ENCODE measurements at places on chromosomes 13 and 19. TPM values are rescaled to one million over a fixed set of nuclear protein-coding genes. Genes with fewer than 3 reads are reported as not detected.

The RFPL4A gene
- not detected for total RNA-seq

The LRP3 gene
- 12.8 TPM for total RNA-seq

The MED29 gene
- total RNA-seq, result 39.1 TPM

The RDH8 gene
- not detected for total RNA-seq

The SULT2A1 gene
- not detected for total RNA-seq

GRCh38 chr13:47594833-47595232, 406.2 kb downstream of the SUCLA2 start:
- H3K4me1 ChIP-seq, result no peaks in the 10 kb centered on the region
- H3K27ac ChIP-seq, result no peak overlapping the region
- H3K36me3 ChIP-seq, result no peaks in the 10 kb centered on the region
- DNase-seq, result no peak
- H3K4me3 ChIP-seq, result no peak overlapping the region
- no peaks in the 10 kb centered on the region for H3K27me3 ChIP-seq

DNA sequence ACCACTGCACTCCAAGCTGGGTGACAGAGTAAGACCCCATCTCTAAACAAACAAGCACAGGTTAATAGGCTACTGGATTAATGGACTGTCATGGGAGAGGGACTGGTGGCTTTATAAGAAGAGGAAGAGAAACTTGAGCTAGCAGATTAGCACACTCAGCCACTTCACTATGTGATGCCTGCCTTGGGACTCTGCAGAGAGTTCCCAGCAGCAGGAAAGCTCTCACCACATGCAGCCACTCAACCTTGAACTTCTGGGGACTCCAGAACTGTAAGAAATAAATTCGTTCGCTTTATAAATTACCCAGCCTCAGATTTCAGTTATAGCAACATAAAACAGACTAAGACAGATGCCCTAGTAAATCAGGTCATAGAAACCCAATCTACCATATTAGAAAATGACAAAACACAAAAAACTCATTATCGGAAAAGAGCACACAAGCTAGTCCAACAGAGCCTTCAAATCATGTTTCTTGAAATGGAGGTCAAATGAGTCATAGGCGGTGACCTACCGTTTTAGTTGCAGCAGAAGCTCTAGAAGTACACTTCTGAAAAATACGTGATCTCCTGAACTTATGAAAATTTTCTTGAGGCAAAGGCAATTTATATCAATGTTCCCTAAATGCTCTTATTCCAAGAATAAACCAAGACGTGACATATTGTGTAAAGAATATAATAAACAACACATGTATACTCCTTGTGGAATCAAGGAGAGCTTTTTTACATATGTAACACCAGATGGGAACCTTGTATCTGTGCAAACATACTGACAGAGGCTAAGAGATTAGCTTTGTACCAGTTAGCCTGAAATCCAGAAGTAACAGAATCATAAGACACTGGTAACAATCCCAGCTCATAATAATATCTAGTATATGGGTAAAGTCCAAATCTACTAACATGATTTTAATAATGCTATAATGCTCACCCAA, 340.9 kb upstream of the SGCG start:
- no peak overlapping the region for H3K4me3 ChIP-seq
- H3K4me1 ChIP-seq, result no peaks in the 10 kb centered on the region
- DNase-seq, result no peak
- no peaks in the 10 kb centered on the region for H3K36me3 ChIP-seq

- H3K4me3 ChIP-seq, result no peak overlapping the region
- peaks cover under 1% of the 10 kb centered on the region for H3K27me3 ChIP-seq
- H3K36me3 ChIP-seq, result no peaks in the 10 kb centered on the region
- H3K4me1 ChIP-seq, result no peaks in the 10 kb centered on the region
- DNase-seq, result no peak
Measured at GRCh38 chr13:102487330-102487729, 85.5 kb upstream of the FGF14 start.

DNA sequence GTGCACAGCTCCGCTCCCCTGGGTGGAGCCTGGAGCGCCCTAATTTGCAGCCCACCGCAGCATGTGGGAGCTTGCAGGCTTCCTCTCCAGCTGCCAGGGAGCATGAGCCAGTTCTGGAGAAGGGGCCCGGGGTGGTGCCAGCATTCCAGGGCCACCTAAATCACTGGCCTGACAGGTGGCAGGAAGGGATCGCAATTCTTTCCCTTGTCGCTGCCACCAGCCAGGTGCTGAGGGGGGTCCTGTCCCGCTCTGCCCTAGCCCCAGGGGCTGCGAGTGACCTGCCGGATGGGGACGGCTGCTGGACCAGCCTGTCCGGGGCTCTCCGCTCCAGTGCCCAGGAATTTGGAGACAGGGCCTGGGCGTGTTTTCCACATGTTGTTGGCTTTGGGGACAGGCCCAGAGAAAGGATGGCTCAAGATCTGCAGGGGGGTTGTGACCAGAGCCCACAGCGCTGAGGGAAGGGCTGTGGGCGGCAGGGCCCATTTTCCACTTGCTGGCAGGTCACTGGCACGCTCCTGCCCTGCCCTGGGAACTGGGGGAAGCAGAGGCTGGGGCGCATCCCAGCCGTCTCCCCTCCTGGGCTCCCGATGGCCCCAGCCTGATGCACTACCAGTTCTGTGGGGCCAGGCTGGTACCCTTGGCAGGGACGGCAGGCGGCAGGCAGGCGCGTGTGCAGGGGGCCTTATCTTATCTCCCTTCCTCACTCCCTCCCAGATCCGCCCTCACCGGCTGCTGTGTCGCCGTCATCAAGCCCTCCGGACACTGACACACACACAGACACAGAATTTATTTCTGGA, 9.5 kb downstream of the NDUFA11 start:
- peaks cover 24% of the 10 kb centered on the region for H3K36me3 ChIP-seq
- H3K27me3 ChIP-seq, result no peaks in the 10 kb centered on the region
- peak overlapping the region; percentile 46 for H3K27ac ChIP-seq
- H3K4me1 ChIP-seq, result peaks cover 4% of the 10 kb centered on the region
- H3K4me3 ChIP-seq, result no peak overlapping the region

- no peaks in the 10 kb centered on the region for H3K4me1 ChIP-seq
- no peak overlapping the region for H3K27ac ChIP-seq
- DNase-seq, result no peak
Measured at GRCh38 chr13:102913914-102914313, 68.1 kb downstream of the ERCC5 start.

GRCh38 chr13:33917190-33917589, 99.2 kb downstream of the RFC3 start:
- H3K36me3 ChIP-seq, result no peaks in the 10 kb centered on the region
- H3K4me1 ChIP-seq, result no peaks in the 10 kb centered on the region
- no peaks in the 10 kb centered on the region for H3K27me3 ChIP-seq
- no peak for DNase-seq
- no peak overlapping the region for H3K4me3 ChIP-seq

DNA sequence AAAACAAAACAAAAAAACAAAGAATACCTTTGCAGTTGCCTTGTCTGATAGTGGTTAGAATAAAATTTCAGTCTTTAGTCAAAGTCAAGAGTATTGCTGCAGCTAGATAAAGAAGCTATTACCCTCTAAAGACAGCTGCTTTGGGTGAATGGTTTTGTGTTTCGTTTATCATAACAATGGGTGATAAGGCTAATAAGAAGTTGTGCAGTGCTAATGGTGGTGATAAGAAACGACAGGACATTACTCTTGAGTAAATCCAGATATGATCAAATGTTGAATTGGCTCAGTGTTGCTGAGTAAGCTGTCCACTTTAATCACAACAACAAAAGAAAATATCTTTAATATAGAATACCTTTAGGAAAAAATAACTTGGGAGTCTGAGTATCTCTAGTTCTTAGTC, 1825.3 kb downstream of the SLITRK5 start:
- H3K4me3 ChIP-seq, result no peak overlapping the region
- no peaks in the 10 kb centered on the region for H3K4me1 ChIP-seq
- no peak for DNase-seq
- no peaks in the 10 kb centered on the region for H3K36me3 ChIP-seq
- no peaks in the 10 kb centered on the region for H3K27me3 ChIP-seq

Measured in spleen (tissue), 13 donors.